ENCODE measurements at places on chromosomes 6 and 20.

DNA sequence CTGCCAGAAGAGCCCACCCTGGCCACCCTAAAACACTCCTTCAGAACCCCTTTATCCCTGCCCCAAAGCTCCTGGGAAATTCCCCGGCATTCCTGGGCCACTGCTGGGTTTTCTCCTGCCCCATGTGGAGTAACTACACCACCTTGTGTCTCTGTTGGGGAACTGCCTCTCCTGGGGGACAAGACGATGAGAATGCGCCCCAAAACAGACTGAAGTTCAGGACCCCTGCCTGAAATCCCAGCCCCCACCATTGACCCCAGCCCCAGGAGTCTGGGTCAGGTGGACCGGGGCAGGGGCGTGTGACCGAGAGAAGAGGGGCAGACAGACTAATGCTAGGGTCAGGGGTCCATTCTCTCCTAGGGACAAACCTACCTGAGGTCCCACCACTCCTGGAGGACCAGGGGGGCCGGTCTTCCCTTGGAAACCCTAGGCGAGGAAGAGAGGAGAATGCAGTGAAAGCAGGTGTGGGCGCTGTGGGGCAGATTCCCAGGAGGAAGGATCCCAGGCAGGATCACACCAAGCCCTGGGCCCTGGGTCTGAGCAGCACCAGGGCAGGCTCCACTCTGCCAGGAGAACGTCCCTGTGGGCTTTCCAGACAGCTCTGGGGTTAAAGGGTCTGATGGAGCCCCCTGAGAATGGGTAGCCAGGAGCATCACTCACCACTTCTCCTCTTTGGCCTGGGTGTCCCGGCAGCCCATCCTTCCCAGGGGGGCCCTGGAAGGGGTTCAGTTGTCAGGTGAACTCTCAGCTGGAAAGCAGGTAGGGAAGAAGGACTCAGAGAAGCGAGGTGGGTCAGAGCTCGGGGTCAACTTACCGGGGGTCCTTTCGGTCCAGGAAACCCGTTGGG is 19.4 kb downstream of the COL11A2 start:
- DNase-seq = no peak

DNA sequence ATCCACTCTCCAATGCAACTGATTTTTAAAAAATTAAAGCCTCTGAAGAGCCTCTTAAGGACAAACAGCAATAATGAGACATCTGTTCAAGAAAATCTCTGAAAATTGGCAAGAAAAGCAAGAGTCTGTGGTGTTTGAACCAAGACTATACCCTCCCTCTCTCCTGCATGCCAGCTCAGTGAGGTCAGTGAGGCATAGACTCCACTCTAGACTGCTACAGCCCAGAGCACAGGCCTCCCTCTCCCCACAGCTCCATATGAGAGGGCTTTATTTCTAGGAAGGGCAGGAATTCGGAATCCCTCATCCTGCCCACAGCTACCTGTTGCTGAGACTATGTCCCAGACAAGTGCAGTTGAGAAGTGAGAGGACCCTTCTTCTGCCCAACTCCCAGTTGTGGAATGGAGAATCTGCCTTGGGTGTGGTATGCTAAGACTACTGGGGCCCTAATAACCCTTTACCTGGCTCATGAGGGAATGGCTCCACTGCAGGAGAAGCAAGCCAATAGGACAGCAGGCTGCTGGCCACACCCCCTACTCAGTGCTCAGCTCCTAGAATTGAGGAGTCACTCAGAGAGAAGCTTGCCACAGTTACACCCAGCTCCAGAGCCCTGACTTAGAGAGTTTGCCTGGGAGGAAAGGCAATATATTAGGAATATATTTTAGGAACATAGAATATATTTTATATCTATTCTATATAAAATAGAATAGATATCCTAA is 22.7 kb upstream of the HLA-DQA1 start:
- no peak for DNase-seq

DNA sequence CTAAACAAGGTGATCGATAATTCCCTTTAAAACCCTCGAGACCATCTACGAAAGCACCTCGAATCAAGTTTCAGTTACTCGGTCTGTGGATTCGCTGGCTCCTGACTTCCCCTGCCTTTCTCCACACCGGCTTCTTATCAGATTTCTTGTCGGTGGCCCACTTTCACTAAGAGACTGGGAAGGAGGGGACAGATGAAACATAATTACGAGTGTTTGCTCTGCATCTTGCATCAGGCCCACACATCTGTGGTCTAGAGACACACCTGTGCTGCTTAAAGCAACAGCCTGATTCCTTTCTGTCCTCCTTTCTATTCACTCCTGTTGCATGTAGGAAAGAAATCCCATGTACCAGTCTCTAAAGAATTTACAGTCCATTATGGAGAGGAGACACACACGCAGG is 37.7 kb downstream of the INSM1 start:
- DNase-seq = no peak

GRCh38 chr6:11163932-11164331 is 52.4 kb upstream of the ERVFRD-1 start:
- no peak for DNase-seq

DNA sequence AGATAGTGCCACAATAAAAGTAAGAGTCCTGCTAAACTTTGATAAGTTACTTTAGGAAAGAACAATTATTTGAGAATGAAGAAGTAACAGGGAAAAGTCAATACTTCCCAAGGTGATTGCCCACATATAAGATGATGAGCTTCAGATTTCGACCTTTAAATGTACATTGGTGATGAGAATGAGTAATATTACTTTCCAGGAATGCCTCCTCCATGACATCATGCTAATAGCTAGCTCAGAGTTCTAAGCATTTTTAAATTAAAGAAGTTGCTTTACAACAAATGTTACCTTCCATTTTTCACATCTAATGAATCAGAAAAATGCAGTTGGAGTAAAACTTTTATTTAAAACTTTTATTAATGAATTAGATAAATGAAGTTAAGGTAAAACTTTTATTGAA is 22.5 kb upstream of the OPN5 start:
- no peak for DNase-seq

- DNase-seq = no peak
These were observed 4.2 kb upstream of the BLCAP start for GRCh38 chr20:37531856-37532255.

DNA sequence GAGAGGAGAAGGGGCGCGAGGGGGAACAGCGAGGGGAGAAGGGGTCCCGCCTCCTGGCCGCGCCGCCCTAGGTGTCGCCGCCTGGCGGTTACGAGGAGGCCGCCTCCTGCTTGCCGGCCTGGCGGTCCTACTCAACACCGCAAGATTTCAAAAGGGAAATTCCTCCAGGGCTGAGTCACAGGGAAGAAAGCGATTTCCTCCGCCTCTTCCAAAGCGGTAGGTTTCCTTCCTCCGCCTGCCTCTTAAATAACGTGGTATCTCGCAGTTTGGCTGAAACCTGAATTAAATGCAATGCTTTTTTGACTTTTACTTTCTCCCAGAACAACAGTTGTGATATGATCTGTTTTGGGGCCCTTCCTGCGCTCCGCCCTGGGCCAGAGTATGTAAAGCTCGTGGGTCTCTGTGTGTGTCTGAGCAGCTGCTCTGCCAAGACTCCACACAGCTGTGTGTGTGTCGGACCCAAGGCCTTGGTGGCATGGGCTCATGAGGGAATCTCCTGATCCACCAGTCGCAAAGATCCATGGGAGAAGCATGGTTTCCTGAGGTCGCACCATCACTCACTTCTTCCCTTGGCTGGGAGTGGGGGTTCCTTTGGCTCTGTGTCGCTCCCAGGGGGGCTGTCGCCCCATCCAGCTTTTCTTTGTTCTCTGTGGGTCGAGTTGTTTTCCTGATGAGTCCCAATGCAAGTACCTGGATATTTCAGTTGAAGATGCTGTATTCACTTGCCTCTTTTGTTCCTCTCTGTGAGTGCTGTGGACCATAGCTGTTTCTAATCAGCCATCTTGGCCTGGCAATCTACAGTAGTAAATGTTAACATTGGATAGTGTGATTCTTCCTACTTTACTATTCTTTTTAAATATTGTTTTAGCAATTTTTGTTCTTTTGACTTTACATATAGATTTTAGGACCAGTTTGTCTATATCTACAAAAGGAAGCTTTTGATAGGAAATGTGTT is 31.6 kb upstream of the NOTCH4 start:
- peak; percentile 81 for DNase-seq

- DNase-seq = no peak
These were observed 3.6 kb downstream of the MYCT1 start for GRCh38 chr6:152701081-152701862.

- no peak for DNase-seq
These were observed 160.8 kb downstream of the UBE3D start for GRCh38 chr6:82904860-82905259.

DNA sequence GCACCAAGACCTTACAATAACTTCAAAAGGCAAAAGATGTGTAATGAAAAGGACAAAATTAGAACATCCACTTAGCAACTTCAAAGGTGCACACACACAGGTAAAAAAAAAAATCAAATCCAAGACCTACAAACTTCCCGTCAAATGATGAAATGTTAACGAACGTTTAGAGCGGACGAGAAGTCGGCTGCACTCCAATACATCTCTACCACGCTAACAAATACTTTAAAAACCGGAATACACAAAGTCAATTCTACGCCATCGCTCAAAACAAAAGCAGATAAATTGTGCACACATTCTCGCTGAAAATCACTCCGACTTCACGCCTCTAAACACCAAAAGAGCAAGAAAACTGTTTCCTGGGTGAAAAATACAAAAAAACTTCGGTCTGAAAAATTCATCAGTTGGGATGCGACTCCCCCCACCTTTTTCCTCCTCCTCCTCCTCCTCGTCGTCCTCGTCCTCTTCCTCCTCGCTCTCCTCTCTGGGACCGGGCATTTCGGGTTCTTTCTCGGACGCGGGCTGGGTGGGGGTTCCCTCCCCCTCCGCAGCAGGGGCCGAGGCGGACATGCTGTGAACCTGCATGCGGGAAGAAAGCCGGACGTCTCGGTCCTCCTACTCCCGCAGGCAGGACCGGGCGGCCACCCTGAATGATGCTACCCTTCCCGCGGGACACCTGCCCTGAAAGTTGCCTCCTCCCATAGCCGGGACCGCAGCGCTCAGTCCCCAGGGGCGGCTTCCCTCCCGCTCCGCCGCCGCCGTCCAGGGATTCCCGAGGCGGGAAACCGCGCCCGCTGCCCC is 712 bp downstream of the DEK start:
- DNase-seq = no peak

- no peak for DNase-seq
These were observed 1.7 kb upstream of the HSD17B8 start for GRCh38 chr6:33202799-33203198.

DNA sequence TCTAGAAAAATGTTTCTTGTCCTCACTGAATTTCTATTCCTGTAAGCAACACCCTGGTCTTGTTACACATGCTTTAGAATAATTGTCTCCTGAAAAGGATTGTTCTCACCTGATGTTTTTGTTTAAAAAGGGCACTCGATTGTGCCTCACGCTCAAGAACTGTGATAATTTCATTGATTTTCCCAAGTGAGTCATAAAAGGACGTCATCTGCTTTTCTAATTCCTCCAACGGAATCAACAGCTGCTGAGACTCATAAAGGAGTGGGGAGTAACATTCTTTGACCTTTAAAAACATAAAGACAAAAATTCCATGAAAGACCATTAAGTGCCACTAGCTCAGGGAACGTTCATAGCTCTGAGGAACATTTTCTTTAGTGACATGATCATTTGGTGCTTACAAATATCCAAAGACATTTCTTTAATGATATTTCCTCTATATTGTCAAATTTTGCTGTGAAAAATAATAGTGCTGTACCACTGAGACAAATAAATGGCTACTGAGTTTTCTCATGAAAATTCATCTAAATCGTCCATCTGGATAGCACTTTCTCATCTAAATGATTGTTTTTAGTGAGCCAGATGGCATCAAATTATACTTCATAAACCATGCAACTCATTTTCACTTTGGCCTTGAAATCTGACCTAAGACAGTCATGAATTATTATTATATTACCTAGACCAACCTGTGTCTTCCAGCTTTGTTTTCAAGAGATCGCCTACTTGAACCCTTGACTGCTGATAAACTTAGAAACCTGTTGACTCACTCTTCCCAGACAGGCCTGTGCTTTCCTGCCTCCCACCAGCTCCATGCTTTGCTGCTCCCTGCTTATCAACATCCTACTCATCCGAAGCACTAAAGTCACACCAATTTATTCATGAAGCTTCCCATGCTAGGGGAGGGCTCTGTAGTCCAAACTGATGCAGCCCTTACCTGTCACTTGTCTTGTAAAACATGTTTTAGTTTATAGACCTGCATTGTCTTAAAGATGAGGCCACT is 178.2 kb downstream of the SYNE1 start:
- no peak for DNase-seq

GRCh38 chr20:32294071-32294470 is 16.6 kb downstream of the KIF3B start:
- peak; percentile 42 for DNase-seq

GRCh38 chr20:25073544-25073943 is 8.4 kb downstream of the VSX1 start:
- DNase-seq = no peak

- DNase-seq = no peak
These were observed 492.1 kb upstream of the CHD6 start for GRCh38 chr20:42110301-42110700.

DNA sequence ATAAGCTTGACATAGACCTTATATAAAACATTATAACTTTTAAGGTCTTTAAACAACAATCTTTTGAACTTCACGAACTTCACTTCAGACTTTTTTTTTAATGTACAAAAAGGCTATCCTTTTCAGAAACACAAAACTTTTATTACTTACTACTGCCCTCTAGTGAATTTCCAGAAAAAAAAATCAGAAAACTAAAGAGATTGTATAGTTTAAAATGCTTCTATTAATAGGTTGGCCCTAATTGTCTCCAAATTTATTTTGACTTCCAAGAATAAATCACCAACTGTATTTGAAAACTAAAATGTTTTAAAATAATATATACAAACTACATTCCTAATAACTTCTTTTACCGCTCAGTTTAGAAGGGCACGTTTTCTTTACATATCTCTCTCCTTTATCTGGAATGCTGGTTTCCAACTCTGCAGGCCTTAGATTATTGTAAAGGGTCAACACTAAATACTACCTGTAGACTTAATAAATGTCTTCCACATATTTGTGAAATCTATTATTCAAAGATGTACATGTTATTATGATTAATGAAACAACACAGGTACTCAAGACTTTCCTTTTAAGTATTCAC is 66.8 kb downstream of the LMBRD1 start:
- DNase-seq = no peak

GRCh38 chr6:139648430-139649000 is 274.1 kb upstream of the CITED2 start:
- no peak for DNase-seq

- DNase-seq = no peak
These were observed 19.3 kb downstream of the CRISP1 start for GRCh38 chr6:49847014-49847413.

DNA sequence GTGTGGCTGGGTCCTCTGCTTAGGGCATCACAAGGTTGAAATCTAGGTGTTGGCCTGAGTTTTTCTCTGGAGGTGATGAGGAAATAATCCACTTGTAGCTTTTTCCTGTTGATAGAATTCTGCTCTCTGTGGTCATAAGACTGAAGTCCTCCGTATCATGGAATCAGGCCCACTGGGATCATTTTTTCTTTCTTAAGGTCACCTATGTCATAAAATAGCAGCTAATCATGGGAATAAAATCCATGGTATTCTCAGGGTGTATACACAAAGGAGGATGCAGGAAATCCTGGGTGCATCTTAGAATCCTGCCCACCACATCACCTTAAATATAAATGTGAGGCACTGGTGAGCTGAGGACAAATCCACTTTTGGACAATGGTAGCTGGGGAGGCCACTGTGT is 72.7 kb downstream of the PRDM1 start:
- DNase-seq = no peak

Measured in NCI-H1930 (cell line).